ENCODE measurements at places on chromosomes 1 and 21.

GRCh38 chr1:16181887-16182719 is 26.2 kb upstream of the EPHA2 start:
- peak; percentile 92 for DNase-seq

DNA sequence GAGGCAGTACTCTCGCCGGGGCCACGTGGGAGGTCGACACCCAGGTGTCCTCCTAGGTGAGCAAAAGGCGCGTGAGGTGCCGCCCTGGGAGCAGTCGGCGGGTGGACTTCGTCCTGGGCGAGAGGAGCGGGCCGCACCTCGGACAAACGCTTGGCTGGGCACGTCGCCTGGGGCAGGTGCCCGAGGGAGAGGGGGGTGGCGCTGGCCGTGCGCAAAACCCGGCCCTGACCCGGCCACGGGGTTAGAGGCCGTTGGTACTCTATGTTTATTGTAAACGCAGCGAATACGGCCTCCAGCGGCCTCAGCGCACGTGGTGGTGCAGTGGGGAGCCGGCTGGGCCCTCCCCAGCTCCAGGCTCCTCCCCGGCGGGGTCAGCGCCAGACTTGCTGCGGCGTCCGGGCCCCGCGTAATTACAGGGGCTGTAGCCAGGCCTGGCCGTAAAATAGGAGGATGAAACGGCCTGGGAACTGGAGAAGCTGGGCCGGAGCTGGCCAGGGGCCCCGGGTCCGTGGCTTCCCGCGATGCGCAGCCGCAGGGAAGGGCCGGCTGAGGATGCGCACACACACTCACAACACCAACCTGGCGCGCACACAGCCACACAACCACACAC is 1.6 kb upstream of the EFNA1 start:
- DNase-seq: peak; percentile 33

DNA sequence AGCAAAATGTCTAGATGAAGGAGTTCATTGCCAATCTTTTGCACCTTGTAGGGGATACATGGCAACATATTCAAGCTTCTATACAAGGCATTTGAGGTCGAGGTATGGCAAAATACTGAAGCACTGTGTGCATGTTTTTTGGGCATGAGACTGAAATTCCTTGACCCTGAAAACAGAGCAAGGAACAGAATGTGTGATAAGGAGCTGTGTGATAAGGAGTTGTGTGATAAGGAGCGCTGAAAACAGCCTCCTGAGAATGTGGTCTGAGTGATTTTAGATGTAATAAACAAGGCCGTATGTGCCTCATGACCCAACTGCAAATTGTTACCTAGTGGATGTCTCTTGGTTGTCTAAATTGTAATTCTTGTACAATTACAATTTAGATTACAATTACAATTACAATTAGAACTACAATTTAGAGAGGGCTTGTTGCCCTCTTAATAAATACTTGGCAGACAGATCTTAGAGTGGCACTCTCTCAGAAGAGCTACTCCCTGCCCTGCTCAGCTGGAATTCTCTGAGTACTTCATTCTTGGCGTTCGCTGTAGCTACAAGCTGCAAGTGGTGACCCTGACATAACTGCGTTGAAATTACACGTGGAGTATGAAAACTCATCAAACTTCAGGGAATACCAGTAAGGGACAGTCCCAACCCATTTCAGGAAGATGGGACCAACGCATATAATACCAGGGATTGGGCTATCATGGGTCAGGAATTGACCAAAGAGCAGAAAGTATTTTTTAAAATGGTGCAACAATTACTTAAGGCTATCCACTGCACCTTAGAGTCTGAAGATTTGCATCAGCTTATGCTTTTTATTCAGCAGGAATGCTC is 20.0 kb upstream of the ITLN1 start:
- DNase-seq: peak; percentile 43

- DNase-seq: no peak
Observed at GRCh38 chr1:114588196-114588689, 6.8 kb upstream of the BCAS2 start.

DNA sequence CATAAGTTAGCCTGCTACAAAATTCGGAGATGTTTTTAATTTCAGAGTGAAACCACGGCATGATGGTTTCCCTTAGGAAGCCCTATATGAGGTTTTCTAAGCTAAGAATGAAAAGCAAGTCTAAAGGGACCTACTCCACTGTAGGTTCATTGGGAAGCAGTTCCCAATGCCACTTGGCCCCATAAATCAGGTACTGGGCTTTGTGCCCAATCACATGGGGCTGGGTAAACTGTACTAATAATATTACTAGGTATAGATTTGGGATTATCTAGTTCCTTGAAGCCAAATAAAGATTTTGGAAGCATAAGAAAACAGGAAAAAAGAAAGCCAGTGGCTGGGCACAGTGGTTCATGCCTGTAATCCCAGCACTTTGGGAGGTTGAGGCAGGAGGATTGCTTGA is 19.1 kb upstream of the ANGPTL7 start:
- no peak for DNase-seq

DNA sequence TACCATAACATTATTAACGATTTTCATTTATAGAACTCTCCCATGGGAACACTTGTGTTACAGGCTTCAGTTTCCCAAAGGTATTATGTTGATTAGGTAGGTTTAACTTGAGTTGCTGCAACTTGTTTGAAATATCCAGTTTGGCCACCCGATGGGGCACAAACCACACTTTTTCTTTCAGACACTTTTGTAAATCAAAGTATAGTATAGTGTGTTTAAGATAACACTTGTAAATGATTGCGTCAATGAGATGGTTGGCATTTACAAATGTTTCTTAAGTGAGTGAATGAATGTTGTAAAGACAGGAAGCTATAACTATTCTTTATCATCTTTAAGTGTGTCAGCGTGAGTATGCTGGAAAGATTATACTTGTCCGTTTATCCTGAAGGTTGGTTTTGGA is 4.3 kb downstream of the XPR1 start:
- peak; percentile 79 for DNase-seq

GRCh38 chr21:15472108-15473040 is 257.4 kb upstream of the USP25 start:
- DNase-seq: no peak

DNA sequence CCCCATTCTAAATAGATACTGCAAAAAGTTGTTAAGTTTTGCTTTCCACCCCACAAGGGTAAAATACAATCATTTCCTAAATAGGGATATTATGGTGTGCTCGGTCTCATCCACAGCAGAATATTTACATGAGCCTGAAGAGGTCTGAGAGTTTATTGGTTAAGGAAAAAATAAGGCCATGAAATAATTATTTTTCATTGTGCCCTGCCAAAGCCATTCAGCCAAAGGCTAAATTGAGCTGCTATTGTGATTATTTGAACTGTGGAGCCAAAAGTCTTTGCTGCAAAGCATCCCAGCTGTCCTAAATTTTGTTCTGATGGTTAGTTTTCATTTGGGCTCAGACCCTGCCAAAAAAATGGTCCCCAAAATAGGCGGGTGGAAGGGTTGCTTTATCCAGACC is 298.7 kb upstream of the ESRRG start:
- no peak for DNase-seq

DNA sequence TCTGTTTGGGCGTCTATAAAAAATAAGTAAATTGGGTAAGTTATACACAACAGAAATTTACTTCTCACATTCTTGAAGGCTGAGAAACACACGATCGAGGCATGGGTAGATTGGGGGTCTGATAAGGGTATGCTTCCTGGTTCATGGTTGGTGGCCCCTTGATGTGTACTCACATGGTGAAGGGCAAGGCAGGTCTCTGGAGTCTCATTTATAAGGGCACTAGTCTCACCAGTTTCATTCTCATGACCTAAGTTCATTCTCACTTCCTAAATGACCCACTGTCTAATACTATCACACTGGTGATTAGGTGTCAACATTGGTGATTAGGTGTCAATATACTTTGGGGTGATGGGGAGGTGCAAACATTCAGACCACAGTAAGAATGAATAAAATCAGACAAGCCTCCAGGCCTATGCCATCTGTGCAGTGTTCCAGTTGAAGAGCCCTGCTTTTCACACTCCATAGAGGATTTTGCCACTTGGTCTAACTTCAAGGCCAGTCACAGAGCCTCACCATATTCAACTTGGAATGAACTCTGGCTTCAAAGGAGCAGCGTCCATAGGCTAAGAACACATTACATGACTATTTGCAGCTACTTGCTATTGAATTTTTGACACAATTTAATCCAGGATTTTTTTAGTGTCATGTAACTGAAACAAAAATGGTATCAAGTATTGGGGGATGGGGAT is 2.5 kb upstream of the GBP4 start:
- no peak for DNase-seq

DNA sequence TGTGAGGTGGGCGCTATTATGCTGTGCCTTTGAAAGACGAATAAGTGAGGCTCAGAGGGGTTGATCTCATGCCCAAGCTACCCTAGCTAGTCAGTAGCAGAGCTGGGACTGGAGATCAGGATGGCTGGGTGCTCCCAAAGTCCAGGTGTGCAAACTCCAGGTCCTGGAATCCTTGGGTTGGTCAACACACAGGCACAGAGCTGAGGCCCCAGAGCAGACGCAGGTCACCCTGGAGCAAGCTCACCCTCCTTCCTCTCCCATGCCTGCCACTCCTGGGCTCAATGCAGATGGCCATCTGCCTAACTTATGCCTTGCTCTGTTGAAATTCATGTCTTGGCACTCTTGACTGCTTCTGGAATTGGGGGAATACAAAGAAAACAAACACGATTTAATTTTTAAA is 587.2 kb downstream of the PTPRU start:
- no peak for DNase-seq

GRCh38 chr21:25956993-25957714 is 213.4 kb downstream of the APP start:
- DNase-seq: peak; percentile 62

- no peak for DNase-seq
Observed at GRCh38 chr1:240646571-240647240, 34.8 kb upstream of the GREM2 start.

- DNase-seq: no peak
Observed at GRCh38 chr1:211495584-211495983, 3.6 kb upstream of the RD3 start.

DNA sequence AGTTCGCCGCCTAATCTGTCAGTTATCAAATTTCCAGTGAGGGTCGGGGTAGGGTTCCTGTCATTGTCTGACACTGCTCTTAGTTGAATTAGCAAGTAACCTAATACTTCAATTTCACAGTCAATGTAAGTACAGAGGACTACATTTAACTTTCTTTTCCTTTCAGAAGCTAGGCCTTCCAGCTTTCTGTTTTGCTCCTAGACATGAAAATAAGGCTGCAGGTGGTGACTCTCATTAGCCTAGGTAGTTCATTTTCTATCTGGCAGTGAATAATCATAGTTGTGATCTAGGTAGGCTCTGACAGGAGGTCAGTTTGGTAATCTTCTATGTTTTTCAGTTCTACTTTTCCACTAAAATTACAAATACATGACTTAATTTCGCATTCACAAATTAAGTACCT is 783.1 kb downstream of the MRPL39 start:
- no peak for DNase-seq

GRCh38 chr1:87796471-87796901 is 467.8 kb downstream of the LMO4 start:
- DNase-seq: no peak

- no peak for DNase-seq
Observed at GRCh38 chr1:34845131-34845901, 14.2 kb downstream of the SMIM12 start.

DNA sequence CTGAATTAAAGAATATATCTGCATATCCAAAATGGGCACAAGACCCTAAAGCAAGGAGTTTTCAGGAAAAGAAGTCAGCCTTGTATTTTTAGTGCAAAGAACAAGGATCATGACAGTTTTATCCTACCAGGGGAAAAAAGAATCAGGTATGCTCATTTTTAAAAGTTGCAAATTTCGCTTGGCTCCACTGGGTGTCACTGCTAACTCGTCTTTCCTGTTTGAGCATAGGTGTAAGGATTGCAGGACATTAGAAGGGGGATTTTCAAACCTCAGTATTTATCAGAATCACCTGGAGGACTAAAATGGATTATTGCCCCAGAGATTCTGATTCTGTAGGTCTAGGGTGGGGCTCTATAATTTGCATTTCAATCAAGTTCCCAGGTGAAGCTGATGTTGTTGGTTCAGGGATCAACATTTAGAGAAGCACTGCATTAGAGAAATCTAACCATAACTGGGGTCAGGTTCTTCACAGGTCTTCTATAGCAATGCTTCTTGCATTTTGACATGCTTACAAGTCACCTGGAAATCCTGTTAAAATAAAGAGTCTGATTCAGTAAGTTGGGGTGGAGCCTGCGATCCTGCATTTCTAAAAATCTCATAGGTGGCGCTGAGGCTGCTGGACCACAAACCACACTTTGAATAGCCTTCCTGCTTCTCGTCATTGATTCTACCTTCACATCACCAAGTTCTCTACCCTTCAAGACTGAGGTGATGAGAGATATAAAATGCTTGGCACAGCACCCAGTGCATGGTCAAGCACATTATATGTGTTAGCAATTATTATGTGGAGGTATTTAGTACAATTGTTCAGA is 39.6 kb downstream of the NUF2 start:
- peak; percentile 6 for DNase-seq

- DNase-seq: no peak
Observed at GRCh38 chr1:214747050-214747635, 144.1 kb downstream of the CENPF start.

GRCh38 chr1:12615159-12615864 is 2.7 kb downstream of the DHRS3 start:
- DNase-seq: peak; percentile 45

- no peak for DNase-seq
Observed at GRCh38 chr1:46481961-46482360, 7.7 kb upstream of the DMBX1 start.

GRCh38 chr1:92004129-92004528 is 25.7 kb upstream of the EPHX4 start:
- no peak for DNase-seq

- DNase-seq: no peak
Observed at GRCh38 chr1:154822717-154823116, 47.4 kb downstream of the KCNN3 start.

DNA sequence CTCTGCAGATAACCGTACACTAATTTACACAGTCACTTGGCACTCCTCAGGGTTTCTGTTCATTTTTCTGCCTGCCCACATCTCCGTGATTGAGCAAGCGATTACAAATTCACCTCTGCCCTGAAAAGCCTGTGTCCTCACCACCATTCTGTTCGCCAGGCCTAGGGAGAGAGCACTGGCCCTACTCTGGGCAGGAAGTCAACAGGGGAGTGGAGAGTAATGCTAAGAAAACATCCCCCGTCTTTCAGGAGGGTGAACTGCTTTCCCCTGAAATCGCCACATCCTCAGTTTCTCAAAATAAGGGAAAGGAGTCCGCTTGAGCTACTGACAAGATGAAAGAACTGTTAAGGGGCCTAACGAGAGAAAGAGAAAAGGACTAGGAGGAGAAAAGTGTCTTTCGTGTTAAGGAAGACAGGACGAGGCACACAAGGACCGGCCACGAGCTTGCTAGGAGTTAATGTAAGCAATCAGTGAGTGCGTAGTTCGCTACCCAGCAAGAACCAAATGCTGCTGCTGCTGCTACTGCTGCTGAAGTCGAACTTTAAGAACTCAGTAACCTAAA is 632 bp downstream of the PEX19 start:
- peak; percentile 85 for DNase-seq
